Astrocyte (in vitro differentiated cells and primary cell): ENCODE measurements at places on chromosomes 2 and 18.

- DNase-seq = peak; percentile 30
These were observed 255.5 kb downstream of the RIT2 start for GRCh38 chr18:42860011-42860410.

DNA sequence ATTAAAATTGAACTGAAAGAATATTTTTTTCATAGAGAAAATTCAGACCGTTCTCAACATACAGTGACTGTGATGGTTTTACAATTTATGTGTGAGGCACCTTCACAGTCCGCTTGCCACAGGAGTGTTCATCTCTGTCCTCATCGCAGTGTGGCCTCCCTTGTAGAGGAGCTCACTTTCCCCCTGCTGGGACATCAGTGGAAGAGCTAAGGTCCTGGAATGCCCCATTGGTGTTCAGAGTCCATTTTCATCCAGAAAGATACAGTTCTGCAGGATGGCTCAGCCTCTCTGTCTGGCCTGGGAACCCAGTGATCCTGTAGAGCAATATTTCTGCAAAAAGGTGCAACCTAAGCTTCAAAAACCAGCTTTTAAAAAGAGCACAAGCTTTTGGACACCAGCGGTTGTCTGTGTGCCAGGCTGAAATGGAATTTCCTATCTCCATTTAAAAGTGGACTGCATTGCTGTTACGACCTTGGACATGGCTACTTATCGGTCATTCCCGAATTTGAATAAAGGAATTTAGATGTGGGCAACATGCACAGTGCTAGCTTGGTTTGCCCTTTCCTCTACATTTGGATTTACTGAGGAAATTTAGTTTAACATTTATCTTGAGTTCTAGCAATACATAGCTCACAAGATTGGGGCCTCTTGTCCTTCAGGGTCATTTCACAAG lies 26.7 kb upstream of the FAM237A start:
- DNase-seq = no peak

DNA sequence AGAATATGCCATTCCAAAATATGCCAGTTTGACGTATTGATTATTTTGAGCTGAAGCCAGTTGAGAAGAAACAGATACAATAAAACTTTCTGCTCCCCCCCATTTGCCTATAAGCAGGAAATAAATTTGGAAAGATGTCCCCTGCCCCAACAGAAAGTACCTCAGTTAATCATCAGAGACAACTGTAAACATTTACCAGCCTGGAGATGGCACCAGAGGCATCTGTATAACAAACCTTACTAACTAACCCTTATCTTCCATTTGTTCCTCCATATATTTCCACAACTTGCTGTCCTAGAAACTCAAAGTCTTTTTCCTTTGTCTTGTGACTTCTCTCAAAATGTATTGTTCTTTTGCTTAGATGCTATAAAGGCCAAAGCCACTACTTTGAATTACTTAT lies 93.8 kb downstream of the AKAIN1 start:
- no peak for DNase-seq

DNA sequence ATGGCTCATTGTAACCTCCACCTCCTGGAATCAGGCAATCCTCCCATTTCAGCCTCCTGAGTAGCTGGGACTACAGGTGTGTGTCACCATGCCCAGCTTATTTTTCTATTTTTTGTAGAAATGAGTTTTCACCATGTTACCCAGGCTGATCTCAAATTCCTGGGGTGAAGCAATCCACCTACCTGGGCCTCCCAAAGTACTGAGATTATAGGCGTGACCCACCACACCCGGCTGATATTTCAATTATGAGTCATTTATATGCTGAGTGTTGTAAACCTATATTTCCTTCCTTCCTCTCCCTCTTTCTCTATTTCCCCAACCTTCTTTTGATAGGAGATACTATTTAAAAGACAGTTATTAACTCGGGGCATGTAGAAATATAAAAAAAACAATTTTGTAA lies 469.6 kb upstream of the ID2 start:
- no peak for DNase-seq

DNA sequence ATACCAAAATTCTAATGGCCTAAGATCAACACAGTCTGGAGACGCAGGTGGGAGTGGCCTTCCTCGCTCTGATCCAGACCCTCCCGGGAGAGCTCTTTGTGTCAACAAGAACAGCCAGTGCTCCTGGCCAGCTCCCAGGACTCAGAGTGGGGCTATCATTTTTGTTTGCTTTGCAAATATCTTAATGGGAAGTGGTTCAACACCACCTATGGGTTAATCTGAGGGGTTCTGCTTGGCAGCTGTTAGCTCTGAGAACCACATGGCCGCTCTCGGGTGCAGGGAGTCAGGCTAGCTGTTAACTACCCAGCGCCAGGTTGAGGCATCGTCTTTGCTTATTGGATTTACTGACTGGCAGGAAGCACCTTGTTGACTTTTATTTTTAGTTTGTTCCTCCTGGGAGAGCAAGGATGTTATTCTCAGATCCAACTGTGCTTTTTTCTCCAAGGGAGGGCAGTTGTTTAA lies 184.8 kb upstream of the SP5 start:
- peak; percentile 60 for DNase-seq

DNA sequence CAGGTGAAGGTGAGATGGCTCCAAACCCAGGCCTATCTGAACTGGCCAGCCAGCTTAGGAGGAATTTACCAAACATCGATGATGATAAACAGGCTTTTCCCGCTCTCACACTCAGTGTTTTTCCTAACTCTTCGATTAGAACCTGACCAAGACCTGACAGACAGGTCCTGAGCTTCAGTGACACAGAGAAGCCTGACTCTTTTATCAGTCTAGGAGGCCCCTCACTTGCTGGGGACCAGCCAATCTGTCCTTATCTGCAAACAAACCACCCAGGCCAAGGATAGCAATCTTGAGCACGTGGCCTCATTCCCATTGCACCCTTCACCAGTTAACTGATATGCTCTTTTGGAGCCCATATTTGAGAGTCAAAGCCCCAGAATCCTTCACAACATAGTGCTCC lies 1.9 kb upstream of the ITSN2 start:
- no peak for DNase-seq

DNA sequence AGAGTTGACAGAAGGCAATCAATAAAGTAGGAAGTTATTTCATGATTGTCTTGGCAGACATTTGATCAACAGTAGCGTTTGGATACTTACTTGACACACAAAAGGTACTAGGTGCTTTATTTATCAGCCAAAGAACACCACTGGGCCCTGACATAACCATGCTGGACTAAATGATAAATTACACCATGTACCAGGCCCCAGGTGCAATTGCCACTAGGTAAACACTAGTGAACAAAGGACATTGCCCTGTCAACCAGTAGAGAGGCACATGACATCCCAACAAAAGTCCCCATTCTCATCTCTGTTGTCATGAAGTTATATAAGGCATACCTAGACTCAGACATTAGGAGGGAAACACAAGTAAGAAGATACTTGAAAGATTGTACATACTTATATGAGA lies 747.2 kb downstream of the SATB2 start:
- no peak for DNase-seq

GRCh38 chr2:123136419-123136818 lies 888.7 kb upstream of the CNTNAP5 start:
- no peak for DNase-seq

DNA sequence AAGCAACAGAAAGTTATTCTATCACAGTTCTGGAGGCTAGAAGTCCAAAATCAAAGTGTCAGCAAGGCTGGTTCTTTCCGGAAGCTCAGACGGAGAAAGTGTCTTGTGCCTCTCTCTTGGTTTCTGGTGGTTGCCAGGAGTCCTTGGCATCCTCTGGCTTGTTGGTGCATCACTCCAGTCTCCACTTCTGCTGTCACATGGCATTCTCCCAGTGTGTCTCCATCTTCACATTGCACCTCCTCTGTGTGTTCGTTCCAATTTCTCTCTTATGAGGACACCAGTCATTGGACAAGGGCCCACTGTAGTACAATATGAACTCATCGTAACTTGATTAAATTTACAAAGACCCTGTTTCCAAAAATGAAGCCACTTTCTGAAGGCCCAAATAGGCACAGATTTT lies 175.4 kb upstream of the ATP5MC3 start:
- DNase-seq = no peak

DNA sequence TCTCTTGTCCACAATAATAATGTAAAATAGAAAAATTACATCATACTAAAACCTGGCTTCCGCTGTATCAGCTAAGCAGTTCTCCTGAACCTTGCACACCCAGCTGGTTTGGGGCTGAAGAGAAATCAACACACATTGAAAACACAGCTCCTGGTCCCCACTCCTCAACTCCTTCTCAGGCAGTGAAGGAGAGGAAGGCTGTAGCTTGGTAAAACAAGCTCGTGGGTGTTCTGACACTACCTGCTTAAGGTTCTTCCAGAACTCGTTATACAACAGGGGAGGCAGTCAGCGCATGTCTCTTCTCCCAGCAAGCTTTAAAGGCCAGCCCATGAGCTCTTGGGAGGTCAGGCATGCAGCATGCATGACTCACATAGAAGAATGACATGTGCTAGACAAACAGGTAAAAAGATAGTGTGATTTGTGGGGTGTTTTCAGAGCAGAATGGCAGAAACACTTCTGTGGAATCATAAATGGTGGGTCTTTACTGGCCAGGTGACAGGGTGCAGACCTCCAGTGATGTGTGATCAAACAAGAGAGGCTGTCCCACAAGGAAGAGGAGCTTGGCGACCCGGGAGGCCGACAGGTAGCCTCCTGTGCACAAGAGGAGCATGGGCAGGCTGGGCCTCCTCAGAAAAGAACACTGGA lies 69.1 kb downstream of the UXS1 start:
- no peak for DNase-seq

GRCh38 chr18:42258301-42258965 lies 303.4 kb downstream of the PIK3C3 start:
- DNase-seq = peak; percentile 44

- no peak for DNase-seq
These were observed 101.2 kb downstream of the ZNF236 start for GRCh38 chr18:76923485-76924085.

GRCh38 chr2:158755310-158756087 lies 39.6 kb upstream of the DAPL1 start:
- DNase-seq = no peak

DNA sequence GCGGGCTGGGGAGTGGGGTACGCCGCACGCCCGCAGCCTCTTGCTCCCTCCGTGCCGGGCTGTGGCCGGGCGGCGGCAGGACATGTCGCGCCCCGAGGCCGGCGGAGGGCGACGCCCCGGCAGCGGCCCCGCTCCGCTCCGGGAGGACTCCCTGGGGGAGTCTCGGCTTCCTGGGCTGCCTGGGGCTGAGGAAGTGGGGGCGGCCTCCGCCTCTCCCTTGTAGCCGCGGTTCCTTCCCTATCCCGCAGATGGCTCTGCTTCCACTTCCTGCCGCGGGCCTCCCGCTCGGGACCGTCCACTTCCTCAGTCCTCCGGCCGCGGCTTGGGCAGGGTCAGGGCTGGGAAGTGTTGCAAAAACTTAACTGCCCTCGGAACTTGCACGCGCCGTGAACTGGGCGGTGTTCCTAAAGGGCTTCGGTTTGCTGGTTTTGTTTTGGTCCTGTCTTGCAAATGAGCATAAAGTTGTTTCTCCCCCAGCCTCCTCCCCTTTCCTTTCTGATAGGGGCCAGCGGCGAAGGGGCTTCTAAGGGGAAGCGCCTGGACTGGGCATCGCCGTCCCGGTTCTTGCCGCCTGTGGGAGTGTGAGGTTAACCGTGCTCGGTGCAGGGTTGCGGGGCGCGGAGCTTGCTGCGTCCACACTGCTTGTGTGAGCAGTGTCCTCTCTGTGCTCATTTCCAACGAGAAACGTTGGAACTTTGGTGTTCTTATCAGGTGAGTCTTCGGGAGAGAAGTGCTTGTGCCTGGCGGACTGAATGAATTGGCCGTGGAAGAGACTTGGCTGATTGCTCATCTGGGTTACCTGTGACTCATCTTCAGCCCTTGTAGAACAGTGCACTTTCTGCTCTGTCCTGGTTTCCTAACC lies 600 bp downstream of the RALB start:
- DNase-seq = peak; percentile 65

DNA sequence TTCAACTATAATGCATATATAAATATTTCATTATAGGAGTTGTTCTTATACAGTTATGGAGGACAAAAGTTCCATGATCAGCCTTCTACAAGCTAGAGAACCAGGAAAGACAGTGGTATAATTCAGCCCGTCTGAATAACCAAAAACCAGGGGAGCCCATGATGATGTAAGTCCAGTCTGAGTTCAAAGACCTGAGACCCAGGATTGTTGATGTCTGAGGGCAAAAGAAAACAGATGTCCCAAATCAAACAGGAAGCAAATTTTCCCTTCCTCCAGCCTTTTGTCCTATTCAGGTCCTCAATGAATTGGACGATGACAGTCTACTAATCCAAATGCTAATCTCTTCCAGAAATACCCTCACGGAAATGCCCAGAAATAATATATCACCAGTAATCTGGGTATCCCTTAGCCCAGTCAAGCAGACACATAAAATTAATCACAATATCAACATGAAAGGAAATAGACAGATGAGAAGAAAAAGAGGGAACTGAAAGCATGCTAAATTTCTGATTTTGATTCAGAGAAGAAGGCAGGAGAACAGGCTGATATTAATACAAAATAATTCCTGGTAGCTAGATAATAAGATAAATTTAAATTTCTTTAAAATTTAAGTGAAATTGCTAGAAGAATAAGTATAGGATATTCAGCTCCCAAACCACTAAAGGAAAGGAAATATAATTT lies 255.6 kb upstream of the CTAGE1 start:
- no peak for DNase-seq

GRCh38 chr2:216564611-216565010 lies 66.0 kb downstream of the RPL37A start:
- no peak for DNase-seq

GRCh38 chr2:179437430-179437829 lies 172.8 kb upstream of the SESTD1 start:
- DNase-seq = no peak

GRCh38 chr2:88099798-88100488 lies 27.9 kb downstream of the FABP1 start:
- DNase-seq = no peak

DNA sequence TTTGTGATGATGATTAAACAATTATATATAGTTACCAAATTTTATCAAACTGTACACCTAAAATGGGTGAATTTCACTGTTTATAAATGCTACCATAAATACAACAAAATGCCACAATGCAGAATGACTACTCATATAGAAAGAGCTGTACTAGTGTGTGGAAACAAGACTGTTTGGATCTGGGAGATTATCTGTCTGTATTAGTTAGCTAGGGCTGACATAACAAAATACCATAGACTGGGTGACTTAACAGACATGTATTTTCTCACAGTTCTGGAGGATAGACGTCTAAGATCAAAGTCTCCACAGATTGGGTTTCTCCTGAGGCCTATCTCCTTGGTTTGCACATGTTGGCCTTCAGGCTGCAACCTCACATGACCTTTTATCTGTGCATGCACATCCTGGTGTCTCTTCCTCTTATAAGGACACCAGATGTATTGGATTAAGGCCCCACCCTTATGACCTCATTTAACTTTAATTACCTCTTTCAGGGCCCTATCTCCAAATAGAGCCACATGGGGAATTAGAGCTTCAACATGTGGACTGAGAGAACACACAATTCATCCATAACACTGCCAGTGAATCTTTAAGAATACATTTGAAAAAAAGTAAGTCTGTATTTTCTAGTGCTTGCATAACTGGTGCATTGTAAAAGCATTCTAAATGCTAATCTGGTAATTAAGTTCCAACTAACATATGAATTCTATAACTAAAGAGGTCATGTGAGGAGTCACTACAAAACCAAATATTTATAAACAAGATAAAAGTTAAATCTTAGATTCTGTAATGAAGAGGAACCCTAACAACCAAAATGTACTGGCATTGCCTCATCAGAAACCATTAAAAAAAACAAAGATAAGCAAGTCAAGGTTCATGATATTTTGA lies 699.6 kb downstream of the NYAP2 start:
- DNase-seq = no peak
